HEK293T (cell line): ENCODE measurements at places on chromosomes 16 and 17.

DNA sequence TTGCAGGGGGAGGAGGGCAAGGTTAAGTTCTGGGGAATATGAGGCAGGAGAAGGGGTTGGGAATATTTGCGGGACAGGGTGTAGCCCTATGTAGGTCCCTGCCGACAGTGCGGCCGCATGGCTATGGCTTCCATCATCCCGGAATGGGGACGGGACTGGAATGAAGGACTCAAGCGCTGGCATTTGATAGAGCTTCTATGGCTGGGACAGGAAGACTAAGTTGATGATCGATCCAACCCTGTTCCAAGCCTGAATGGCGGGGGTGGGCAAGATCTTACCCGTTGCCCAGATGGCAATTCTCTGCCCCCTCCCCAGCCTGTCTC lies 47.1 kb downstream of the SRCIN1 start:
- no peak for DNase-seq

GRCh38 chr17:12990041-12990808 lies 27.6 kb downstream of the ELAC2 start:
- DNase-seq, result no peak

GRCh38 chr16:48586083-48586482 lies 23.9 kb downstream of the N4BP1 start:
- no peak for DNase-seq

GRCh38 chr17:67830440-67830839 lies 5.1 kb downstream of the BPTF start:
- no peak for DNase-seq

DNA sequence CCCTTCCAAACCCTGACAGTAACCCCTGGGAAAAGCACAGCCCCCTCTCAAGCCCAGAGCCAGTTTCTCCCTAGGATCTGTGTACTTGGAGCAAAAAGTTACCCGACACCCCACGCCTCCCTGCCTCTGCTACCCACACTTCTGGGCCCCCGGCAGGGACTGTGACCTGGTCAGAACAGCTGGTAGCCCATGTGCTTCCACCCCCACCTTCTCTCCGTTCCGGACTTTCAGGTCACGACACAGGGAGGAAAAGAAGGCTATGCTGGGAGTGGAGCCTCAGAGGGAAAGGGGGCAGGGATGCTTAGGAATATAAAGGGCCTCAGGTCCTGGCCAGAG lies 6.4 kb downstream of the PPY start:
- DNase-seq, result no peak

DNA sequence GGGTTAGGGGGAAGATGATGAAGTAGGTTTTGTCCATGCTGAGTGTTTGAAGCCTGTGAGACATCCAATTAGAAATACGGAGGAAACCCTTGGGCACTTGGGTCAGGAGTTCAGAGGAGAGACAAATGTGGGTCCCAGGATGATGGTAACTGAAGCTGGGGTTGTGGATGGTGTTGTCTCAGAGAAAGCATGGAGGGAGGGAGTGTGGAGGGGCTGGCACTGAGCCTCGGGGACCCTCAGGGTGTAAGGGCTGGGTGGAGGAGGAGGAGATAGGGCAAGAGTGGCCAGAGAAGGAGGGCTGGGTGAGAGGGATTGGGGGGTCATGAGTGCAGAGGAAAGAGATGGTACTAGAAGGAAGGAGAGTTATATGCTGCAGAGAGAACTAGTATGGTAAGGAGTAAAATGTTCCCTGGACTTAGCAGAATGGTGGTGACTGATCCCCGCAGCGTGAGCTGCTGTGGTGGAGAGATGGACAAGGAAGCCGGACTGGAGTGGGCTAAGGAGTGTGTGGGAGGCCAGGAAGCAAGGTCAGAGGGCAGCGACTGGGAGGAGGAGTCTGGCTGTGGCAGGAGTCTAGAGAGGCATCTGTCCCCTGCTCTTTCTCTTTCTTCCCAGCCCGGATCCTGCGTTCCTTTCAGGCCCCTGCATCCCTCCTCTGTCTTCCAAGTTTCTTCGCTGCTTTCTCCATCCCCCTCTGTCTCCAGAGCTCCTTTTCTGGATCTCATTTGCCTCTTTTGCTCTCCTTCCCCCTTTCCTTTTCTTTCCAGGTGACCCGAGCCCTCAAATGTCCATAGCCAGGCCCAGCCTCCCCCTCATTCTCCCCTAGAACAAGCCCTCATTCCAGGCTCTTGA lies 3.9 kb upstream of the COL1A1 start:
- no peak for DNase-seq

DNA sequence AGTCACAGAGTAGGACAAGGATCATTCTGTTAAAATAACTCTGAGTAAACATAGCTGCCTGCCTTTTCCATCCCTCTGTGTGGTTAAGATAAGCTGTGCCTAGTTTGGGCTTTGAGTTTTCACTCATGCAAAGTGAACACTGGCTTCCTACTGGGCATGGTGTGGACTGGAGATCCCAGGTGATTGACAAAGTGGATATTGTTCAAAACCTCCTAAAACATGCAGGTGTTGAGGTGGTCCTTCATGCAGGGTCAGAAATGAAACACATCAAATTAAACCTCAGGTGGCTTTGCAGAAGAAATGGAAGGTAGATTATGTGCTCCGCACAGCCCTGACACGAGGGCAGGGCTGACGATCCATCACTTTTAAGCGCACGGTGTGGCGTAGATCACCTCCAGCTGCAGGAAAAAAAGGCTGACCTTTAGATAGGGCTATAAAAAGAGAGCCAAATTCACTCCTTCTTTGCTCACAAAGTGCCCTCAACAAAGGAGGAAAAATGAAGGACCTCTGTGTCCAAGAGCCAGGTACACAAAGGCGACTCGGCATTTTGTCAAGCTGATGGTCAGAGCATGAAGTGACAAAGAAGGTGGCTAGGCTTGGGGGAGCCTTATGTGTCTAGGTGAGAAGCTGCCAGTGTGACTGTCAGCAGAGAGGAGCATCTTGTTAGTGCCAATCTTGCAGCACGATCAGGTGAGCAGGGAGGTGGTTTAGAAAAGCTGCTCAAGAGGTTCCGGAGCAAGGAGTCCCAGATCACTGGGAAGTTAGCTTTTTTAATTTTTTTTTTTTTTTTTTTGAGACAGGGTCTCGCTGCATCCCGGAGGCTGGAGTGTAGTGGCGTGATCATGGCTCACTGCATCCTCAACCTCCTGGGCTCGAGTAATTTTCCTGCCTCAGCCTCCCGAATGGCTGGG lies 19.9 kb upstream of the ITPRIPL2 start:
- DNase-seq, result no peak

GRCh38 chr16:19831678-19832077 lies 53.0 kb downstream of the GPRC5B start:
- DNase-seq, result no peak

GRCh38 chr16:54237-54581 lies 581 bp downstream of the SNRNP25 start:
- no peak for DNase-seq

DNA sequence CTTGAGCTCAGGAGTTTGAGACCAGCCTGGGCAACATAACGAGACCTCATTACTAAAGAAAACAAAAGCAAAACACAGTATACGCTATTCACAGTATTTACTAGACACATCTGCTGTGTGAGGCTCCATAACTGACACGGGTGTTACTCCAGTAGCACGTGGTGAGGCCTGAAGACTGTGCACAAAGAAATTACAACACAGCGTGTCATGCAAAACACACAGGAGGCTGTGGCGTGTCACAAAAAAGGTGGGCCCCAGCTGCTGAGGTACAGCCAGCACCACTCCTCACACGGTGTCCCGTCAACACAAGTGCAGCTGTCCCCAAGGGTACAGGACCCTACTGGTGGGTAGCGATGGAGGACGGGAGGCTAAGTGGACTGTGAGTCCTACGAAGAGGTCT lies 2.7 kb downstream of the CYBC1 start:
- DNase-seq, result no peak

- DNase-seq, result no peak
Measured at GRCh38 chr17:79702034-79702433, 28.7 kb upstream of the ENPP7 start.
